Activated T-helper 1 cell treated with anti-CD3 and anti-CD28 coated beads, Interleukin-2, amount 50 U/mL, for 16 hours (primary cell): ENCODE measurements at places on chromosomes 4 and X.

- no peak for DNase-seq
Measured at GRCh38 chrX:23855569-23855968, 52.2 kb downstream of the APOO start.

- DNase-seq, result no peak
Measured at GRCh38 chr4:32706893-32707292, 1986.7 kb downstream of the PCDH7 start.

- DNase-seq, result no peak
Measured at GRCh38 chr4:60201052-60201673, 999.0 kb upstream of the ADGRL3 start.

GRCh38 chr4:177119021-177119471 is 190.6 kb upstream of the NEIL3 start:
- no peak for DNase-seq

- no peak for DNase-seq
Measured at GRCh38 chrX:9501362-9501761, 36.5 kb downstream of the TBL1X start.

- DNase-seq, result no peak
Measured at GRCh38 chr4:95141361-95141760, 383.6 kb downstream of the BMPR1B start.

DNA sequence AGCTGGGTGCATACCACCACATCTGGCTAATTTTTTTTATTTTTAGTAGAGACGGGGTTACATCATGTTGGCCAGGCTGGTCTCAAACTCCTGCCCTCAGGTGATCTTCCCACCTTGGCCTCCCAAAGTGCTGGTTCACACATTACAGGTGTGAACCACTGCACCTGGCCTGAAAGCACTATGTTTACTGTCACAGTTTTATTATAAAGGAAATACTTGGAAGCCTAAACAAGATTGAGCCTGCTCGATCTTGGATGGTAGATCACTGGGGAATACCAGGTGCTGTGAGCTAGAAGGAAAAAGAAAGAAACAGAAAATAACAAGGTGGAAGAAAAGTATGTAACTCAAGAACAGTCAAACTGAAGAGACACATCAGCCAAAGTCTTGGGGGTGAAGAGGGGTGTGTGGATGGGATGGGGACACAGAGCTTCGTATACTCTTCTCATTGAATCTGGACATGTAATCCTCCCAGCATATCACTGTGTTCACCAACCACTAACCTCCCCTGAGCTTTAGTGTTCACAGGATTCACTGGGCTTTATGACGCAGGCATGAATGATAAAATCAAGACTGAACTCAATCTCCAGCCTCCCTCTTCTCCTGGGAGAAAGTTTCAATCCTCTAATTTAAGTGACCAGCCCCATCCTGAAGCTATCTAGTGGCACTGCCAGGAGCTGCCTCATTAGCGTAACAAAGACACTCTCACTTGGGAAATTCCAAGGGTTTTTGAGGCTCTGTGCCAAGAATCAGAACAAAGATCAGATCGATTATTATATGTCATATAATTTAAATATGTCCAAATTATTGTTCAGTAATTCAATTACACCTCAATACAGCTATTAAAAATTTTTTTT is 40.9 kb downstream of the PDS5A start:
- no peak for DNase-seq

DNA sequence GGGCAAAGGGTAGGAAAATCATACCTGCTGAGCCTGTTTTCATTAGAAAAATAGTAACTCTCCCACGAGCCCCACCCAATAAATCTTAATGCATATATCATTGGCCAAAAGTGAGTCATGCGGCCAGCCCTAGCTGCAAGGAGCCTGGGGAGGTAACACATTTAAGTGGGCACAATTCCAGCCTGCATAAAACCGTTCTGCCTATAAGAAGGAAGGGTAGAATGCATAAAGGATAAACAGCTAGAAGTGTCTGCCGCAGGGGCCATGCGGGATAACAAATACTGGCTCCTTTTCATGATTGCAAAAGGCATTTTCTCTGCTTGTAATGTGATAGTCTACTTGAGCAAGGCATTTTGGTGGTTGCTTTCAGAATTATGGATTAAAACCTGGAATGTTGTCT is 37.1 kb downstream of the EFHC2 start:
- DNase-seq, result no peak

DNA sequence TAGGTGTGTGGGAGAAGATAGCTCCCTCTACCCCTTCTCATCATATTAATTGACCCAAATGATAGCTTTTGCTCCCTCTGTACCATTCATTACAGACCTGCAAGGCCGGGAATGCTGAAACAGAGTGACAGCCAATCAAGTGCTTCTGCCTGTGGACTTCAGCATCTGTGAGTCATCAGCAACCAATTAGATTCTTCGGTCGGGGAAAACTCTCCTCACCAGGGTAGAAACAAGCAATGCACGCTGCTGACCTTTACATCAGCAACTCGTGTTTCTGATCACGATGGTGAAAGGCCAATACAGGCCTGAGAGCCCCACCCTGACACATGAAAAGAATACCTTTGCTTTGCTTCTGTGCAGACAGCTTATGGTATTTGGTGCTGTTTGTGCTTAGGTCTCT is 347.2 kb upstream of the DDX53 start:
- no peak for DNase-seq

DNA sequence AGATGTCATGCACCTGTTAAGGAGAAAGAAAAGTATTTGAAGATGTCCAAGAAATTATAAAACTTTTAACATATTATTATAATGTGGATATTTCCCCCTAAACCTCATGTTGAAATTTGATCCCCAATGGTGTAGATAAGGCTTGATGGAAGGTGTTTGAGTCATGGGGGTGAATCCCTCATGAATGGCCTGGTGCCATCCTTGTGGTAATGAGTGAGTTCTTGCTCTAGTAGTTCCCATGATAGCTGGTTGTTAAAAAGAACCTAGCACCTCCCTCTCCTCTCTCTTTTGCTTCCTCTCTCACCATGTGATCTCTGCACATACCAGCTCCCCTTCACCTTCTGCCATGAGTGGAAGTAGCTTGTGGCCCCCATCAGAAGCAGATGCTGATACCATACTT is 176.6 kb upstream of the NR3C2 start:
- no peak for DNase-seq

GRCh38 chr4:52102587-52102986 is 51.5 kb downstream of the SPATA18 start:
- no peak for DNase-seq

DNA sequence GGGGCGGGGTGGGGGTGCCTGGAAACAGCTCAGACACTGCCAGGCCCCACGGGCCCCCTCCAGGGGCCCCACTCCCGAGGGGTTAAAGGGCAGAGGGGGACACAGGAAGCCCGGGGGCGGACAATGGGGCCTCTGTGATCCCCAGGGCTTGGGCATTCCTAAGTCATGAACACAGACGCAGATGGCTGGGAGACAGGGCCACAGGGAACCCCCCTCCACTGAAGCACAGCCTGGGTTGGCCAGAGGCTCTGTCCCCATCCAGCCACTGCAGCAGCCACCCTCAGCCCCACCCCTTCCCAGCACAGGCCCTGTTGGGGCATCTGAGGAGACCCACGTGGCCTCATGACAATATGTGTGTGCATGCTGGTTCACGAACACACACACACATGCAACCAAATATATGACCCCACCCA is 3.9 kb downstream of the L1CAM start:
- no peak for DNase-seq

- no peak for DNase-seq
Measured at GRCh38 chrX:36480441-36480990, 527.6 kb upstream of the FAM47C start.

GRCh38 chr4:188903986-188904385 is 764.7 kb downstream of the TRIML1 start:
- DNase-seq, result no peak

GRCh38 chrX:85569686-85570085 is 190.2 kb upstream of the POF1B start:
- DNase-seq, result no peak
